ENCODE measurements at places on chromosomes 7 and 10. TPM values are rescaled to one million over a fixed set of nuclear protein-coding genes. Genes with fewer than 3 reads are reported as not detected.

DNA sequence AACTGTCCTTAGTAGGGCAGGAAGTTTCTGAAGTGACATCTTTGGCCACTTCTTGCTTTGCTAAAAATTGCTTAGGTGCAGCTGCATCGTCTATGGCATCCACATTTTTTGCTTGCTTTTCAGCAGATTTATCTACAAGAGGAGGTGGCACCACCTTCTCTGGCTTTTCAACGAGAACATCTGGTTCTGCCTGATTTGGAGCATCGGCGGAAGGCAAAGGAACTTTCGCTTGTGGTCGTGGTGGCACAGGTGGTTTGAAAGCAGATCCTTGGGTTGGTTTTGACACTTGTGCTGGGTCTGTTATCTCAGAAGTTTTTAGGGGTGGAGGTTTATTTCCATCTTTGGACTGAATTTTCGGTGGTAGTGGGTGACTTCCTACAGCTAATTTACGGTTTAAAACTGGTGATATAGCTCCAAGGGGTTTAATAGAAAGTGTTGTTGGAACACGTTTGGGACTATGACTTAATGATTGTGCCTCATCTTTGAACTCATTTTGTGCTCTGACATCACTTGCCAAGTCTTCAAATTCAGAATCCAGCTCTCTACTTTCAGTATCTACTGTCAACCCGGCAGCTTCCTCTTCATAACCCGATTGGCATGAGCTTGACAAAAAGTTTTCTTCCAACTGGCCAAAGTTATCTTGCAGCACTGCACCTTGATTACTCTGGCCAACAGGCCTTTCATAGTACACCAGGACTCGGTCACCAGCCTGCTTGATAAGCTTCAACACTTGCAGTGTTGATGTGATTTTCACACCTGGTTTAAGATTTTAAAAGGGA is 44.0 kb downstream of the SLC18A2 start:
- no peaks in the 10 kb centered on the region for H3K27me3 ChIP-seq
- H3K36me3 ChIP-seq, result peaks cover 66% of the 10 kb centered on the region
- no peak for DNase-seq

- DNase-seq, result peak; percentile 48
- 0 out of 3 replicates have a peak, but pooled peaks cover 2% of the 10 kb centered on the region for H3K27me3 ChIP-seq
- H3K36me3 ChIP-seq, result no peaks in the 10 kb centered on the region
- no peak overlapping the region for H3K4me3 ChIP-seq
- no peaks in the 10 kb centered on the region for H3K4me1 ChIP-seq
Measured at GRCh38 chr7:38660427-38661099, 29.4 kb upstream of the AMPH start.

GRCh38 chr7:106767078-106767477 is 98.0 kb upstream of the PIK3CG start:
- no peaks in the 10 kb centered on the region for H3K36me3 ChIP-seq
- no peak overlapping the region for H3K4me3 ChIP-seq
- peaks cover 16% of the 10 kb centered on the region for H3K4me1 ChIP-seq
- H3K27me3 ChIP-seq, result no peaks in the 10 kb centered on the region

DNA sequence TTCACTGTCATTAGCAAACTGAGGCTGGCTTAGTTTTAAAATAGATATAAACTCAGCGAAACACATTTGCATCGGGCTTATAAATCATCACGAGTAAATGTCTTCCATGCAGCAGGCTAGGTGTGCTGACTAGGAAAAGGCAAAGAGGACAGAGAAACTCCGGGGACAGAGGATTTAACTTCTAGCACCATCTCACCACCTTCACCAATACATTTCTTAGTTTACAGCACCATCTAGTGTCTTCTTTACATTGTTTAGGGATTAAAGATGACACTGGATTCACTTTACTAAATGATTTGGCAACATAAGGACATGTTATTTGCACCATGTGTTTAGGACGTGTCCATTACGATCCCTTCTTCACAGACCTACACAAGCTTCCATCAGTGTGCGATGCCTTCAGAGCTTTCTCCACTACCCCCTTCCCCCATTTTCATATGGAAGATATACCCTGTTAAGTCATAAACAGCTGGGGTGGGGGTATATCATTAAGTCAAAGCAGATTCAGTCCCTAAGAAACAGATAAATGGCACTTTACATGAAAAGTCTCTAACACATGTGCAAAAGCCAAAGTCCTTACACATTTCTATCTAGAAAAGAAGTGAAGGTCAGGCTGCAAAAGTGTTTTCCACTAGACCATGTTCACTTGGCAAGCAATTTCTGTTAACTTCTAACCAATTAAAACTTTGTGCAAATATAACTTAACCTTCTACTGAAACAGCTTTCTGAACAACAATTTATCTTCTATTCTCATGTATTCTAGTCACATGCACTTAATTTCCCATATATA is 103.3 kb downstream of the GRB10 start:
- H3K27me3 ChIP-seq, result no peaks in the 10 kb centered on the region
- no peak overlapping the region for H3K27ac ChIP-seq
- H3K4me1 ChIP-seq, result no peaks in the 10 kb centered on the region
- peaks cover 14% of the 10 kb centered on the region for H3K36me3 ChIP-seq

DNA sequence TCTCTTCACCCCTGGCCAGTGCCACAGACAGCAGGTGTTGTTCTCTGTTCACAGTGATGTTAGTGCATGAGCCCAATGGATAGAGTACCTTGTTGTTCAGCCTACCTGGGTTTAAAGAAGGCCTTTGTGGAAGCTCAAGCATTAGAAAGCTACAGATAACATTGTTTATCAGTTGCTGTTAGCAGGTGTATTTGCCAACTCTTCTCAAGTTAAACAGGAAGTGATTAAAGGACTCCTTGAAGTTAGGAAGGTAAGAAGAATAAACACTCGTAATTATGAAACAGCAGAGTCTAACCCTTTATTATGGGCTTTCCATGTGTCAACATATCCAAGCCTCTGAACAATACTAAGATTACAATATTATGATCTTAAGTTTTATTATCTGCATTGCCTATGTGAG is 25.9 kb downstream of the RGR start:
- H3K27ac ChIP-seq, result no peak overlapping the region
- no peaks in the 10 kb centered on the region for H3K4me1 ChIP-seq
- H3K4me3 ChIP-seq, result no peak overlapping the region

DNA sequence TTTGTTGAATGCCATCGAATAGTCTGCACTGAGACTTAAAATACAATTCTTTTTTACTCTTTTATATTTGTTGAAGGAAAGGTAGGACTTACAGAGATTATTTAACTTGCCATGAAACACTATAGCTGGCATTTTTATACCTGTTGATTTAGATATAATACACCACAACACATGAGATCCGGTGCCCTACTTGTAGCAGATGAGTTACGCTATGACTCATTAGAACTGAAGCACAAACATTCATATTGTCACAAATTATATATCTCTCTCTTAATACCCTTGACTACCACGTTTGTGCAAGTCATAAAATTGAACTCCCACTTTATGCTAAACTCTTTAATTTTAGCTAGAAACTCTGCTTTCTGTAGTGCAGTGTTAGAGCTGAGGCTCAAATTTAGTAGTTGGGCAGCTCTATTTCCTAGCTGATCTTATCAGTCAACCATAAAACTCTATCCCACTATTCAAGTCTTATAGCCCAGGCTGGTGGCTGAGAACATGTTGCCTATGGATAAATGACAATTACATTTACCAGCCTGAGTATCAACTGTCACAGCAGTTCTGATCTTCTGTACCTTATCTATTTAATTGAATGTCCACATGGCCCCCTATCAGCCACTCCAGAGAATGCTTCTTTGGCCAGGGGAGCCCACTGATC is 137.4 kb upstream of the SEMA3D start:
- no peak overlapping the region for H3K4me3 ChIP-seq
- H3K27ac ChIP-seq, result no peak overlapping the region
- H3K36me3 ChIP-seq, result no peaks in the 10 kb centered on the region
- no peak for DNase-seq

DNA sequence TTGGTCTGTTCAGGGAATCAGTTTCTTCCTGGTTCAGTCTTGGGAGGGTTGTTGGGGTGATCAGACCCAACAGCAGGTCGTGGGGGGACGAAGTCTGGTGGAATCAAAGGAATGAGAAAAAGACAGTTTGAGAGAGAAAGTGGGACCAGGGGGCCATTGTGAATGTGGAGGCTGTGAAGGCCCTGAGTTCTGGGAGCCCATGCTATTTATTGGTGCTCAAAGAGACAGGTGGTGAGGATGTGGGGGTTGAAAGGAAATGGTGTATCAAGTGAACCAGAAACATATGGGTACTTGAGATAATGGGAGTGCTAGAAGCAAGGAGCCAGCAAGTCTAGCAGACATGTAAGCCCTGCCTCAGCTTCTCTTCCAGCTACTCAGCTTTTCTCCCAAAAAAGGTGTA is 84.1 kb downstream of the CCSER2 start:
- DNase-seq, result no peak
- H3K27me3 ChIP-seq, result no peaks in the 10 kb centered on the region
- H3K4me3 ChIP-seq, result no peak overlapping the region
- H3K27ac ChIP-seq, result no peak overlapping the region
- H3K4me1 ChIP-seq, result no peaks in the 10 kb centered on the region
- no peaks in the 10 kb centered on the region for H3K36me3 ChIP-seq

- H3K4me3 ChIP-seq, result no peak overlapping the region
- no peaks in the 10 kb centered on the region for H3K36me3 ChIP-seq
- H3K4me1 ChIP-seq, result no peaks in the 10 kb centered on the region
- H3K27ac ChIP-seq, result no peak overlapping the region
Measured at GRCh38 chr7:32275216-32276009, 205.2 kb upstream of the PDE1C start.

GRCh38 chr7:86814661-86815379 is 171.1 kb downstream of the GRM3 start:
- H3K4me1 ChIP-seq, result no peaks in the 10 kb centered on the region
- no peaks in the 10 kb centered on the region for H3K27me3 ChIP-seq
- H3K36me3 ChIP-seq, result no peaks in the 10 kb centered on the region
- H3K27ac ChIP-seq, result no peak overlapping the region
- H3K4me3 ChIP-seq, result no peak overlapping the region

DNA sequence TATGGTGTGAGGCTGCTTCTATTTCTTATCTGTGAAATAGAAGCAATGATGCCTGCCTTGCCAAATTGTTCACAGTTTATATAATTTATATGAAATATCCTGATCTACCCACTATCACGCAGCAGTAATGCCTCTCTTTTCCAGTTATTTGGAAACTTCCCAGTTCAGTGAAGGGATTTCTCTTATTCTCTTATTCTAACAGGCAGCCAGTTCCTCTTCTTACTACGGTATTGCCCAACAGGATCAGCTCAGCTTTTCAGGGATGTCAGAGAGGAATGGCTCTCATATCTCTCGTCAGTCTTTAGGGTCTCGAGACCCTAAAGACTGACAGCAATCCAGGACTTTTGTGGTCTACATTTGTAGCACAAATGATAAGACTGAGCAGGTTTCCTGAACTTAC is 215.6 kb downstream of the CREB5 start:
- no peak overlapping the region for H3K4me3 ChIP-seq
- H3K27me3 ChIP-seq, result no peaks in the 10 kb centered on the region
- DNase-seq, result no peak
- H3K36me3 ChIP-seq, result no peaks in the 10 kb centered on the region
- no peaks in the 10 kb centered on the region for H3K4me1 ChIP-seq
- no peak overlapping the region for H3K27ac ChIP-seq

DNA sequence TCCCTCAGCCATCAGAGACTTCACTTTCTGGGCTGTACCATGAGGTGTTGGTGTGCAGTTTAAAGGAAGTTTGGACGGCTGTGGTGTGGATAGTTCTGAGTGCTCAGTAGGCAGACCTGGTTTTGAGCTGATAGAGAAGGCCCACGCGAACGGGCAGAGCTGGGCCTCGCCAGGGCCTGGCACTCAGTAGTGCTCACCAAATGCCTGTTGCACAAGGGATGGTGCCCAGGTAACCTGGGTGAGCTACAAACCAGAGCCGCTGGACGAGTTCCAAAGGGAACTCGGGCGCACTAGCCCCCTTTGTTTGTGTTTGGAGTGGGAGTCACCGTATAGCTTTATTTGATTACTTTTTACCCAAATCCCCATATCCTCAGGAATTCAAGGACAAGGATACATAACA is 95.5 kb downstream of the LHPP start:
- no peak overlapping the region for H3K27ac ChIP-seq
- H3K4me3 ChIP-seq, result no peak overlapping the region
- peaks cover 8% of the 10 kb centered on the region for H3K4me1 ChIP-seq
- H3K36me3 ChIP-seq, result no peaks in the 10 kb centered on the region
- peaks cover 31% of the 10 kb centered on the region for H3K27me3 ChIP-seq

- no peaks in the 10 kb centered on the region for H3K36me3 ChIP-seq
- H3K4me3 ChIP-seq, result no peak overlapping the region
- no peaks in the 10 kb centered on the region for H3K4me1 ChIP-seq
- H3K27ac ChIP-seq, result no peak overlapping the region
- DNase-seq, result no peak
- H3K27me3 ChIP-seq, result no peaks in the 10 kb centered on the region
Measured at GRCh38 chr10:67662415-67662814, 33.6 kb downstream of the CTNNA3 start.

DNA sequence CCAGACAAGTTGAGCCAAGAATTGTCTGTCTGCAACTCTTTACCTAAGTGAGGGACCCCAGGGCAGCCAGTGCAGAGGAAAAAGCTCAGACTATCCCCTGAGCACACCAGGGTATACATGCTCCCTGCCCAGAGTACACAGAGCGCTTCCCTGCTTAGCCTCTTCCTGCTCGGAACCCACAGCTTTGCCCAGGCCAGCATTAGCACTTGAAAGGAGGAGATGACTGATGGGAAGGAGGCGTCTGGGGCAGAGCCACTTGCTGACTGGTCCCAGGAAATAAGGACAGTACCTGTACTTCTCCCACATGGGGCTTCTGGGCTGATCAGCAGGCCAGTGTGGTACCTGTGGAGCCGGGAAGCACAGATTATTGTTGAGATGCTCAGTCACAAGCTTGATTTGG is 48.4 kb upstream of the TRIM8 start:
- H3K36me3 ChIP-seq, result peaks cover 8% of the 10 kb centered on the region
- DNase-seq, result no peak
- H3K4me1 ChIP-seq, result peaks cover 30% of the 10 kb centered on the region
- no peak overlapping the region for H3K27ac ChIP-seq
- H3K27me3 ChIP-seq, result no peaks in the 10 kb centered on the region
- no peak overlapping the region for H3K4me3 ChIP-seq

- peaks cover 53% of the 10 kb centered on the region for H3K4me1 ChIP-seq
- H3K27ac ChIP-seq, result no peak overlapping the region
- H3K36me3 ChIP-seq, result no peaks in the 10 kb centered on the region
- H3K4me3 ChIP-seq, result no peak overlapping the region
- DNase-seq, result no peak
- H3K27me3 ChIP-seq, result peaks cover 29% of the 10 kb centered on the region
Measured at GRCh38 chr10:787933-788651, 98.6 kb upstream of the DIP2C start.

DNA sequence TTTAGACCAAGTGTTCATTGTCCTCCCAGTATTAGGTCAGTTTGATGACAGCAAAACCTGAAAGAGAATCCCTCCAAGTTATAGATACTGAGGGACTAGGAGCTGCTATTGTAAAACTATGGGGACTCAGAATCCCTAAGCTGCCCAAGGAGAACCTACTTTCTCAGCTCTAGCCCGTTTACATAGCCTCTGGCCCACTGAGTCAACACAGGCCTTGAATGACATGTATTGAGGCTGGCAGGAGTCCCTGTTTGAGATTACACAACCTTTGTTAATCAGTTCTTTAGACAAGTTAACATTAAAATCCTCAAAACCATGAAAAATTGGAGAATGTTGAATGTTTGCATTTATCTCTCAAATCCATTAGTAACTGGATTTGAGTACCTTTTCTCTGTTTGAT is 1079.0 kb downstream of the KCNMA1 start:
- DNase-seq, result no peak
- H3K36me3 ChIP-seq, result no peaks in the 10 kb centered on the region
- no peaks in the 10 kb centered on the region for H3K27me3 ChIP-seq
- H3K4me3 ChIP-seq, result no peak overlapping the region

The PYROXD2 gene
- 1.0 TPM for total RNA-seq

The COL13A1 gene
- total RNA-seq, result not detected

The GRM8 gene
- not detected for total RNA-seq

The CTAGE6 gene
- 0.18 TPM for total RNA-seq

The TIAL1 gene
- total RNA-seq, result 126 TPM

The FAM24B gene
- total RNA-seq, result 5.9 TPM

The HMX3 gene
- total RNA-seq, result 43.5 TPM

The AKR1B1 gene
- 6.3 TPM for total RNA-seq

The FBXL15 gene
- 25.4 TPM for total RNA-seq
